ENCODE measurements at places on chromosomes 6 and 20. TPM values are rescaled to one million over a fixed set of nuclear protein-coding genes. Genes with fewer than 3 reads are reported as not detected.

- DNase-seq, result no peak
These were observed 31.9 kb downstream of the NTSR1 start for GRCh38 chr20:62740286-62741141.

GGTLC1 gene
- not detected for polyA plus RNA-seq

DNA sequence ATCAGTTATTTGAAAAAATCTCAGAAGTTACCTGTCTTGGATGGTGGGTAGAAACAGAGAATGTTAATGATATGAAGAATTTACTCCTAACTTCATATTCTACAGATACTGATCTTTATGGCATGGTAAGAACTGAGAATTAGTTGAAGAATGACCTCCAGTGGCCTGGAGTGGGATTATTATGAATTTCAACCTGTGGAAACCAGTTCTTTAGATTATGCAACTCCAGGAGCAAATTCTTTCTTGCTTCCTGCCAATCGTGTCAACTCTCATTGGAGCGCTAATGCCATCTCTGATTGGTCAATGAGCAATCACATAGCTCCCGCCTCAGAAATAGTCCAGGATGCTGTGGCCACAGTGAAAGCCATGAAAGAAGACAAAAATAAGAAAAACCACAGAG is 40.6 kb downstream of the LYRM2 start:
- peak; percentile 62 for DNase-seq

- no peak for DNase-seq
These were observed 68.1 kb upstream of the CEP85L start for GRCh38 chr6:118719351-118720124.

- no peak for DNase-seq
These were observed 30.4 kb downstream of the KDM1B start for GRCh38 chr6:18185624-18186023.

PLTP gene
- 154 TPM for polyA plus RNA-seq

GRCh38 chr6:113994934-113995342 is 24.0 kb upstream of the HDAC2 start:
- peak; percentile 44 for DNase-seq

PNLDC1 gene
- not detected for polyA plus RNA-seq

TPMT gene
- 8.1 TPM for polyA plus RNA-seq

ULBP2 gene
- polyA plus RNA-seq, result 5.0 TPM

DNA sequence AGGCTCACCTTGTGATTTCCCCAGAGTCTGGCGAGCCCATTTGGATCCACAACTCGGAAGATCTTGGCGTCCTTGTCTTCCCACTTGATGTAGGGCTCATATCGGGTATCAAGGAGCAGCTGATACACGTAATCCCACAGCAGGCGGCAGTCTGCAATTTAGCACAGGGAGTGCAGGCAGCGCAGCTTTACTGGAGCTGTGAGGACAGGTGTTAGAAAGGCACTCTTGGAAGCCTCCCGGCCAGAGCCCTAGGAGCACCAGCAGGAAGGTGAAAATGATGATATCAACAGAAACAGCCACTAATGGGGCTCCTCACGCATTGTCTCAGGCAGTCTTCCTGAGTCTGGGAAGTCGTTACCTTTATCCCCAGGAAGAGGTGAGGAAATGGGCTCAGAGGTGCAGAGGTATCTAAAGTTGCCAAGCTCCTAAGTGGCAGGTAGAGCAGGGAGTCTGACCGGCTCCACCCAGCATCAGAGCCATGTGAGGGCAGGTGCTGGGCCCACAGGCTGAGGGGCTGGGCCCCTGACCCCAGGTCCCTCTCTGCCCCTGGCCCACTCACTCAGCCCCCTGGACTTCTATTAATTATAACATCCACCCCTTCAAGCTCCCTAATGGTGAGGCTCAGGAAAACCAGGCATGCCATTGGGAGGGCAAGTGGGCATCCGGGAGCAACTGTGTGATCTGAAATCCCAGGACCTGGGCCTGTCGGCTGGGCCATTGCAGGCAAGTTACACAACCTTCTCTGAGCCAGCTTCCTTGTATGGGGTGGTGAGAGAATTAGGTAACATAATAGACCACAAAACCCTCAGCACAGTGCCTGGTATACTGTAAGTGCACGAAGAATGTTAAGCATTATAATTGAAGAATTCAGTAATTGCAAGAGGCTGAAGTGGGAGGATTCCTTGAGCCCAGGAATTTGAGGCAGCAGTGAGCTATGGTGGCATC is 18.3 kb downstream of the ETV7 start:
- DNase-seq, result no peak

DNA sequence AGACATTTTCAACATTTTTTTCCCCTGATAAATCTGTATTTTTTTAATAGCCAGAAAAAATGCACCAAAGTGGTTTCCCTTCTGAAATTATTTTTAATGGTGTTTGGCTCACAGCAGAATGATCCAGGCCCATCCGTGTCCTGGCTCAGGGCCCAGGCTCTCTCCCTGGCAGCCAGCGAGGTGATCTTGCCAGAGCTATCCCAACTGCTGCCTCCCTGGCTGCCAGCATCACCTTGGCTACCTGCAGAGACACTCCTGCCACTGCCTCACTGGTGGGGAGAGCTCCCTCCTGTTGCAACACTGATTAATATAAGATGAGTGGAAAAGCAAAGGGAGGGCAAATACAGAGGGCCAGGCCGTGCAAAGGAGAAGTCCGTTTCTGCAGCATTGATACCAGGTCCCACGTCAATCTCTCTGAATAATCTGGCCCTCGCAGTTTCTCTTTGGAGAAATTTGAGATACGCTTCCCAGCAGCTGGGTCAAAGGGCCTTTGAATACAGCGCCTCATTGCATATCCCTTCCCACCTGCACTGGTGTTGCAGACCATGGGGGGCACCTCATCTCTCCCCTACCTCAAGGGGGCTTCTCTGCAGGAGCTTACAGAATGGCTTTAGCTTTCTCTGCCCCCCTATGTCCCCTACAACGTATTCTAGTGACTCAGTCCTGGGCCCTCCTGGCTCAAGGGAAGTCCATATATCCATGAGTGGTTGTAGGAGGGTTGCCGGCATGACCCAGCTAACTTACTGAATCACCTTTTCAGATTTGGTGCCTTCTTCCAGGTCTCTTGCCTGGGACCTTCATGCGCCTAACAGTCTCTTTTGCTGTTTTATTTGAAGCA is 12.8 kb upstream of the DSTN start:
- DNase-seq, result peak; percentile 53

SYTL3 gene
- 2.0 TPM for polyA plus RNA-seq

DNA sequence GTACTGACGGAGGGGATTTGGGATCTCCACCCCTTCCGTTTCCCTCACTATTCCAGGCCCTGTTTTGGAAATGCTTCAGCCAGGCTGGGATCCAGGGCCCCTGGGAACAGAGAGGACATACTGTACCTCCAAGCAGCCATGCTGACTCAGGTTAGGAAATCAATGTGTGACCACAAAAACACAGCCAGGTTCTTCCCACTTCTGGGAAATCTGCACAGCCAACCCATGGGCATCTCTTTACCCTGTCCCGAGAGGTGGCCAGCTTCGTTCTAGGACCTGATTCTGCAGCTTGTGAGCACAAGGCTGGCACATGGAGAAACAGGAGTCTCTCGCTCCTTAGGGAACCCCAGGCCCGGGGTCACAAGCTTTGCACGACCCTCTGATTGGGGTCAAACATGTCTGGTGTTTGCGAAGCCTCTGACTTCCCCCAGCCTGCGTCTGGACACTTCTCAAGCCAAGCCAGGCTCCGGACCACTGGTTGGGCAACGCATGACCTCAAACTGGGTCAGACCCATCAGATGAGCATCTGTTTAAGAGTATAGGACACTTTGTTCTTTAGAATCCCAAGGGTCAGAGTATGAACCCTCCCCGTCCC is 8.3 kb upstream of the TTPAL start:
- DNase-seq, result peak; percentile 19
